GM13977 (cell line): ENCODE measurements at places on chromosomes 1 and 21.

- no peak for DNase-seq
These were observed 6.3 kb downstream of the PHC2 start for GRCh38 chr1:33424610-33425009.

GRCh38 chr1:67788904-67789303 lies 44.4 kb downstream of the GNG12 start:
- no peak for DNase-seq

- DNase-seq = no peak
These were observed 31.9 kb upstream of the IVNS1ABP start for GRCh38 chr1:185348985-185349384.

- DNase-seq = no peak
These were observed 54.1 kb downstream of the SLC35D1 start for GRCh38 chr1:66999640-67000400.

DNA sequence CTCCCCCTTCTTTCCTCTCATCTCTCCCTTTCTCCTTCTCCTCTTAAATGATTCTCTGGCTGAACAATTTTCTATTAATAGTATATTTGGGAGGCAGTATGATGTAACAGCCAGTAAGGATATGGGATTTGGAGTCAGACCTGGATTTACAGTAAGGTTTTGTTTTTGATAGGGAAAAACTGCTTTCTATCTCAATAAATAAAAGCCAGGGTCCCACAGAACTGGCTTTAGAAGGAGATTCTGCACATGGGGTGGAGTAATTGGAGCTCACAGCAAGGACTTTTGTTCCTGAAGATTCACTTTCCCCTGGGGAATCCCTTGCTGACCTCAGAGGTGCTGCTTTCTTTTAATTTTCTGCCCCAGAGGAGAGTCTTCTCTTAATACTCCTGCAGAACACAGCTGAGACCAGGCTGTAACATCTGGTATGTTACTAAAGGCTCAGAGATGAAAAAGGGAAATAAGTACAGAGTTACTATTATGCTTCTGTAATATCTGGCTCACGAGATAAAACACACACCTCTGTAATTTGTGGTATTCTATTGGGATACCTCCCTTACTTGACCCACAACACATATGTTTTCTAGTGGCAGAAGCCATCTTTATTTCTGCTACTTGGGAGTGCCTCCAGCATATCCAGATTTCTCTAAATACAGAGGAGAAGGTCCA lies 13.4 kb downstream of the EPB41 start:
- no peak for DNase-seq

DNA sequence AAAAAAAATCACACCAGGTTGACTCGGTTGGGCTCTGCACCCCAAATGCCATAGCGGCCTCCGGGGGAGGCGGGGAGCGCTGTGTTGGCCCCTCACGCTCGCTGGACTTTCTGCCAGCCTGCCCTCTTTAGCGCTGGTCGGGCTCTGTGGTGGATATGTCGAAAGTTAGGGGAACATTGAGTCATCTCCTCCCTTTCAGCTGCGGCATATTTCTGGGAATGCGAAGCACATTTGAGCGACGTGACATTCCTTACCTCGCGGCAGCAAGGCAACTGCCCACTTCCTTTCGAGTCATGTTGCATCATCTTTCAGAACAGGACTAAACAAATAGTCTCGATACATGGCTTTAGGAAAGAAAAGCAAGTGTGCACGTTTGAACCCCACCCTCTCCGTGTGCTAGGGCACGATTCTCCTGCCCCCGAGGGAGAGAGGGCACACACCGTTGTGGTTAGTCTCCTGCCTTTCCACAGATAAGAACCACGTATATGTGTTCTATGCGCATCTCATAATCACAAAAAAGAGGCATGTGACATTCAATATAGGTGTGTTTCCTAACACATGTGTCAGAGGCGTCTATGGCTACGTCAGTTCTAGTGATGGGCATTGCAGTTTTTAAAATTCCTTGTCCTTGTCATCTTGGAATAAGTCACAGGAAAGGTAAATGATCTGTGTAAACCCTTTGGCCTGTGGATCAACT lies 105.9 kb upstream of the SLC45A1 start:
- no peak for DNase-seq

GRCh38 chr1:46749404-46749803 lies 30.5 kb upstream of the EFCAB14 start:
- DNase-seq = no peak

- DNase-seq = no peak
These were observed 6.6 kb upstream of the MIIP start for GRCh38 chr1:12012560-12013316.

- DNase-seq = no peak
These were observed 14.5 kb downstream of the VAV3 start for GRCh38 chr1:107950464-107950863.

- DNase-seq = no peak
These were observed 977.9 kb downstream of the ADGRL2 start for GRCh38 chr1:82778612-82779011.

- no peak for DNase-seq
These were observed 35.5 kb downstream of the MTR start for GRCh38 chr1:236830560-236830959.

DNA sequence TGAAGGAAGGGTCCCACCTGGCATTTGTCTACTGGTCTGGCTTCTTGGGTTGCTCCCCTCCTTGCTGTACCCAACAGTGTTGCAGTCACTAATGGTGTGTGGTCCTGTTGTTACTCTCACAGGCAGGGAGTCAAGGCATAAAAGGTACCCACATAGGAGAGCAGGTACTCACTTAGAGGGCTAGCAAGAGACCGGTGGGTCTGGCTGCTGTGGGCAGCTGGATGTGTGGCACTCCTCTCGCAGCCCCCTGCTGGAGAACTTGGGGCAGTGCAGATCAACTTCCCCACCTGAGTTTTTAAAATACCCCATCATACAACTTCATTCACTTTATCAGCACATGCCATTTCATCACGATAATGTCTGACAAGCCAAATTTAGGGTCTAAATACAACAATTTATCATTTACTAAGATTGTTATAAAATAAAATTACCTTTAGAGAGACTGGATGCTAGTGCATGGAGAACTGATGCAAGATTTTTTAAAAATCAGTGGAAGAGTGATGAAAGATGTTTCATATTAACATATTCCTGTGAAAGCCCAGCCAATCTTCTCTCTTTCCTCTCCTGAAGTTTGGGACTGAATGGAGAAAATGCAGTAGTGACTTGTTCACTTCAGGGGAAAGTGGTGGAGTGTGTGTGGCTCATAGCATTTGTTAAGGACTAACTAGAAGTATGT lies 42.8 kb downstream of the ACP6 start:
- DNase-seq = peak; percentile 82

- no peak for DNase-seq
These were observed 290.4 kb downstream of the KCNT2 start for GRCh38 chr1:196317535-196318522.

DNA sequence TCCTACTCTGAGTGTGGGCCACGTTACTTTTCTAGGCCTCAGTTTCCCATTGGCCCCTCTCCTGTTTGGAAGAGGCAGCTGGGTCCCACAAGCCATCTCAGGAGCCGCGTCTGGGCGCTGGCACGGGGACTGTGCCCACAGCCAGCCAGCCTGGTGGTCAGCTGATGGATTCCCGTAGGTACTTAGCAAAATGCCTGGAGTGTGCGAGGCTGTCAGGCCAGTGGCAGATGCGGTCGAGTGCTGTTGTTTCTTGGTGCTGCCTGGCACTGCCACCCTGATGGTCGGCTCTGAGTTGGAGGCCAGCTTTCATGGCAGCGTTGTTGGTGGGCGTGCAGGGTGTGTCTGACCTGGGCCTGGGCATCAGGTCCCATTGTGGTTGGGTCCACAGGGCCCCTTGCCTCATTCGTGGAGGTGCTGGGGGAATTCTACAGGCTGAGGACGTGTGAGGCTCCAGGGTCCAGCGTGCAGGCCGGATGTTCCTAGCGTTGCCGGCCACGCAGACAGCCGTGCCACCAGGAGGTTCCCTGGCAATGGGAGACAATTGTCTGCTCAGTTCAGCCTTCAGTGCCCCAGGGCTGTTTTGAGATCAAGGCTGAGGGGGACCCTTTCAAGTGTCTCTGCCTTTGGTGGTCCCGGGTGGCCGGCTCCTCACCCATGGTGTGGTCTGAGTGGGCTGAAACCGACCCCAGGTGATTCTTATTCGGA lies 20.9 kb downstream of the SKI start:
- DNase-seq = no peak

DNA sequence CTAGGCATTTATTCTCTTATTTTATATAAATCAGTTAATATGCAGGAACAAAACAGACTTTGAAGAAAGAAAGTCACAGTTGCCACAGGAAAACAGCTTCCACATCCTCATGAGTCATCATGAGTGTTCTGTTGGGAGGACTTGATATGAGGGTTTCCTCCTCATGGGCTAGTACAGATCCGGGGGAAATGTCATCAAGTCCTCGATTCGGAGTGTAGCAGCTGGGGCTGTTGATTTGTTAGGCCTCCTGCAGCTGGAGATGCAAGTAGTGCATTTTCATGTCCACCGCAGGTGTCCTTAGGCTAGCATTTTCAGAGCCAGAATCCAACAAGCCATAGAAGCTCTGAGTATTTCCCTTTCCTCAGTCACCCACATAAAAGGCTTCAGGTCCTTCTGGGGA lies 36.7 kb downstream of the ADAM30 start:
- DNase-seq = no peak
